ENCODE measurements at places on chromosomes 2 and 18.

GRCh38 chr18:50653402-50654093, 93.7 kb downstream of the MAPK4 start:
- no peak for DNase-seq

DNA sequence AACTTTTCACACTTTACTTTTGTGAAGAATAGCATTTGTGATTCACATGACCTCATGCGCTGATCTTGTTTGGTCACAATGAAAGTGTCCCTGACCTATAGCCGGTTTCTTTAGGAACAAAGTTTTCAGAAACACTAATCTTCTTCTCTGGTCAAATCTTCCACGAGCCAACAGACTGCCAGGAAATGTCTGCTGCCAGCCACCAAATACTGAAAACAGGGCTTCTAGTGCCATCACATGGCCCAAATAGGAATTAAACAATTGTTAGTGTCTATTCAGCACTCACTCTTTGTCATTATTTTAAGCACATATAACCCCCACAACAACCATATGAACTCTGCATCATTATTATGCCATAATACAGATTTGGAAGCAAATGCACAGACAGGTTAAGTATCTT, 286.5 kb upstream of the SYT4 start:
- DNase-seq = no peak

DNA sequence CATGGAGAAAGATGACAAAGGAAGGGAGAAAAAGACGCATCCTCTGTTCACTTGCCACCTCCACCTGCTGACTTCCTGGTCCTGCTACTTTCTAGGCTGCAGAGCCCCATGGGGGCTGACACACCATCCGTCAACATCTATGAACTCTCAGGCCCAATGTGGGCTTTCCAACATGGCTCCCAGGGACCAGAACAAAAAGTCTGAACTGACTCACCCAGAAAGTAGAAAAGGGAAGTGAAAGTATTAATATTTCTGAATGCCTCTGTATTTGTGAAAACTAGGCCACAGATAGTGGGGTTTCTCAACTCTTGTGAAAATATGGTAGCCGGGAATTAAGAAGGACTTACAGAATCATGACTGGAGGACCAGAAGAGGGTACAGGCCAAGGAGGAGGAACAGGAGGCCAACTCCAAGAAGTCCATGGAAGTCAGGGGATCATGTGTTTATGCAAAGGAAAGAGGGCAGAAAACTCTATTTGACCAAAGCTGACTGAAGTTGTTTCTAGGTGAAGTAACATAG, 123.1 kb upstream of the CAB39 start:
- DNase-seq = no peak

- no peak for DNase-seq
Observed at GRCh38 chr18:28478531-28478930, 301.6 kb upstream of the CDH2 start.

GRCh38 chr2:42923580-42924417, 131.4 kb upstream of the HAAO start:
- no peak for DNase-seq

DNA sequence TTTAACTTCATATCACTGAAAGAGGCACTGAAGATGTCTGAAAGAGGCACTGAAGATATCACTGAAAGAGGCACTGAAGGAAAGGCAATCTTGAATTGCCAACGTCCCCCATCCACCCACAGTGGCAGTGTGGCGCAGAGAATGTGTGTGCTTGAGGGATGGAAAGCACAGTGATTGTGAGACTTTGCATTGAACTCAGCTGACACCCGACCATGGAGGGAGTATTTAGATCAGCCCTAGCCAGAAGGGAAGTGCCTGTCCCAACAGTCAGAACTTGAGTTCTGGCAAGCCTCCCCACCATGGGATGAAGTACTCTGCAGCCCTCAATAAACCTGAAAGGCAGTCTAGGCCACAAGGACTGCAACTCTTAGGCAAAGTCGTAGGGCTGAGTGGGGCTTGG, 33.8 kb downstream of the MAP4K3 start:
- DNase-seq = no peak

DNA sequence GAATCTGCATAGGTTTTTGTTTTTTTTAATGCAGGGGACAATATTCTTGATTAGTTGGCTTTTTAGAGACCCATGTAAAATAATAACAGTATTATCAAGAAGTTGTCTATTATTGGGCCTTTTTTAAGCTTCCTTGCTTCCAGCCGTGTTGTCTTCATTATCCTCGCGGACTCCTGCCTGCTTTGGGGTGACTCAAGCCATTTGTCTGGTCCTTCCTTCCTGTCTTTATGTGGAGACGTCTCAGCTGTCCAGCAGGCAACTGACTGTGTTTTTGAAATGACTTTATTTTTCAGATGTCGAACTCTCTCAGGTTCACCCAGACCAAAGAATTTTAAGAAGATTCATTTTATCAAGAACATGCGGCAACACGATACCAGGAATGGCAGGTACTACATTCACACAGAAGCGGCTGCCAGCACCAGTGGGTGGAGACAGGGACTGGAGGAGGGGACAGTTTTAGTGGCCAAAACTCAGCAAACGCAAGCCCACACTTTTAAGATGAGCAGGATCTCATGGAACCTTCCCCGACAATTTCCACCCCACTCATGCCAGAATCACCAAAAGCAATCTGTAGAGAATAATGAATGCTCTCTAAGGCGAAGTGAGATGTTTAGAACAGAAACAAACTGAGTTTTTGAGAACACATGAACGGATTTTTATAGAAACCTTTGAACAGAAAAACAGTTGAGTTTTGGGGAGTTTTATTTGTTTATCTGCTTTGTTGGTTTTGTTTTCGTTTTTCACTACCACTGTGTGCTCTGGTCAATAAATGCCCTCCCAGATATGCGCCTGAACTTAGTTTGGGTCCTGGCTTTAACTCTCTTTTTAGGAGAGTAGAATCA, 59.1 kb downstream of the CABLES1 start:
- no peak for DNase-seq

DNA sequence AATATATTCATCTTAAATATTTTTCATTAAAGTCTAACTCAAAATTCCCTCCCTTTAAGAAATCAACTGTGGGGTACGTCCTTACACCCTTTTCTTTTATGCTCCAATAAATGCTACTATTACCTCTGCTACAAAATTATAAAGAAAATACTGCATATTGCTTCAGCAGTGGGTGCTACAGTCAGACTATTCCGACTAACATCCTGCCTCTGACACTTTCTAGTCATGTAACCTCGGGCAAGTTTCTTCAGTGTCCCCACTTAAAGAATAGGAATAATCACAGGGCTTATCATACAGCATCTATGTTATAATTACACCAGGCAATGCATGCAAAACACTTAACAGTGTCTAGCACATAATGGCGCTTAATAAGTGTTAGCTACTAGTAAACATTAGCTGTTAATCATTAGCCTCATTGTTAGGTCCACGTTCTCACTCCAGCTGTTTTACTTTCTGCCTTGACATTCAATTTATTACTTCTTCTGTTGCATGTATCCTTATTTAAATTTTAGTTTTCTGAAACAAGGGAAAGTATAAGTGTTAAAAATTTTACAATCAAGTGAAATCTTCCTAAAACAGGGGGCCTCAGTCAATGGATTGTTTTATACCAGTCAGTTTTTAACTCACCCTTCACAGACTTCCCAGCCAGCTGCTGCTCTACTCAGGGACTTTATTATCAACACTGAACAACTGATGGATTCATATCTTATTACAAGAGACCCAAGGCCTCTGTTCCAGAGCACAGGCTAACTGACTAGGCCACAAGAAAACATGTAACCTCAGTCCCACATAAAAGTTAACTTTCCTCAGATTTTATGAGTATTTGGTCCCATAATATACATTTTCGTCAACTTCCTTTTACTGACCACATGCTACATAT, 54.0 kb downstream of the CLASP1 start:
- DNase-seq = no peak

DNA sequence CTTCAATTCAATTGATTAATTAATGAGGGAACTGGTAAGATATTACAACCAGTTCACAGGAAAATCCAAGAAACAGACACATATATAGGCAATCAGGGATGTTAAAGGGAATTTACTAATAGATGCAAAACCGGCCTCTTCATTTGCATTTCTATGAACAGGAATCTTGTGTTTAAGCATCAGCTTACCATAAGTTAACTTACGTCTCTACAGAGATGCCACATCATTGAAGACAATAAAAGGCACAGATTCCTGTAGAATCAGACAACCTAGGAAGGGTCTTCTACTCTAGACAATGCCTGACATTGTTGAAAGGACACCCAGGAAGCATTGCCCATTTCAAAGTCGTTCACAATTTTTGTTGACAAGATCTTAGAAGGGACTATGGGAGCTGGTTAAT, 121.0 kb upstream of the STPG4 start:
- DNase-seq = no peak

DNA sequence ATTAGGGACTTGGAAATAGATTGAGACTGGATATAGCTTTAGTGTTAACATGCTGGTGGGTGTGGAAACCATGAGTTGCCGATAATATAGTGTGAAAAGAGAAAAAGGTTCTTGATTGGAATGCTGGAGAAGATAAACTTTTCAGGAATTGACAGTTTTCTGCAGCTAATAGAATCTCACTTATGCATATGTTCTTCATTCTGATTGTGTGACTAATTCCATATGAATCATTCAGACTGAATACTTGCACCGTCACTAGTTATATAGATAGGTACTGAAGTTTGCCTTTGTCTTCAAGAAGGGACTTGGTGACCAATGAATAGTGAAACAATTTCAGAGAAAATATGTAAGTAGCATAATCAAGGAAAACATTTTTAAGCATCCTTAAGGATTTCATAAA, 225.7 kb upstream of the FOSL2 start:
- no peak for DNase-seq

DNA sequence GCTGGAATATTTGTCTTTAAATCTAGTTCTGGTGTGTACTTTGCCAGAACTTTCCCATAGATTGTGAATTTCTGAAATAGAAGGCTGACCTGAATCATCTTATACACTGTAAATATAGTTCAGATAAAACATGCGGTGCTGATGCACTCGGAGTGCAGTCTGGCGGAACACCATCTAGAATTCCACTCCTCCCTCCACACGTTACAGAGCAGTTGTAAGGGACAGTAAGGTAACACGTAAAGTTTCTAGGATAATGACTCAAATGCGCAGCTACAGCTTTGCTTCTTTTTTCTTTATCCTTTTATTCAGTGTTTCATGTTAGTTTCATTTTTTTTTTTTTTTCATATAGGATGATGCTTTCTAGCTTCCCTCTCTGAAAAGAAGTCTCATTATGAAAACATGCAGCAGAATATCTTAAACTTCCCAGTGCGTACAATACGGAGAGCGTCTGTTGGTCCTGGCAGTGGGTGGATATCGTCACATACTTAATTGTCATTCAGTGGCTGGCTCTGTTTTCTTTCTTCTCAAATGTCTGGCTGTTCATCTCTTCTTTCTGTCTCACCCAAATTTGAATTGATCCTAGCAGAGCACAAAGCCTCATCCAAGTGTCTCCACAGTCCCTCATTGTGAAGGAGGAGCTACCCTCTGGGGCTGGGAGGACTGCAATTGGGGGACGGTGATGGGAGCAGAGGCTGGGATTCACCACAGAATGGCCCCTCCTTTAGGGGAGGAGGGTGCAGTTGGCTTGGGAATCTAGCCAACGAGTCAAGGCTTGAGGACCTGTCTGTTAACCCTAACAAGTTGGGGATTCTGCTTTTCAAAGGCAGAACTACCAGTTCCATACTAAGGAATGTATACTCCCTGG, 138.8 kb downstream of the MYT1L start:
- no peak for DNase-seq

- peak; percentile 51 for DNase-seq
Observed at GRCh38 chr2:29309090-29310029, 194.1 kb downstream of the CLIP4 start.

DNA sequence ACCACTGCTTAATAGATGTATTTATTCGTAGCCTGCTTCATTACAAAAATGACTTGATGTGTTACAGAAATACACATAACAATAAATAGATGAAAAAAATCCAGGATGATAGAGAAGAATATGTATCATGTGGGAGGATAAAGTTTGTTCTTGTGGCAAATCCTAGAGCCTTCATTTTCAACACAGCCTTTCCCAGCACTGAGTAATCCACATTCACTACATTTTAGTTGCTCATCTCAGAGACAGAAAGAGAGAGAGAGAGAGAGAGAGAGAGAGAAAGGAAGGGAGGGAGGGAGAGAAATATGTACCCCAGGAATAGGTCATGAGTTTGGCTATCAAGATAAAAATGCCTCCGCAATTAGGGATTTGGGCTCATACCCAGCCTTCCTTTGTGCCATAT, 144.3 kb downstream of the RBMS1 start:
- no peak for DNase-seq

DNA sequence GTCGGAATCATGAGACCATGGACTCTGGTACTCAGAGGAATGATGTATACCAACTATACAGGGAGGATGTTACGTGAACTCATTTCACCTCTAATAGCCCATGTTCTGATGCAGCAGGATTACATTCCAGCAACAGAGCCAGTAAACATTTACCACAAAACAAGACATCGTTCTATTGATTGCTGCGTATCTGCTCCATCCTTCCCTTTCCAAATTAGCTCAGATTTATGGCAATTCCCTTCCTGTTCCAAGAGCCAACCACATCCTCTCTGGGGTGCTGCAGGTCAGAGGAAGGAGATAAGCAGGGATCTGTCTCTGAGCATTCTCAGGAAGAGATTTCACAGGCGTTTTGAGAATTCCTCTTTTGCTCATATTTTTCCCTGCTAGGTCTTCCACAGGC, 98.3 kb downstream of the KLF7 start:
- no peak for DNase-seq

- DNase-seq = no peak
Observed at GRCh38 chr2:44010266-44010665, 14.5 kb upstream of the LRPPRC start.

DNA sequence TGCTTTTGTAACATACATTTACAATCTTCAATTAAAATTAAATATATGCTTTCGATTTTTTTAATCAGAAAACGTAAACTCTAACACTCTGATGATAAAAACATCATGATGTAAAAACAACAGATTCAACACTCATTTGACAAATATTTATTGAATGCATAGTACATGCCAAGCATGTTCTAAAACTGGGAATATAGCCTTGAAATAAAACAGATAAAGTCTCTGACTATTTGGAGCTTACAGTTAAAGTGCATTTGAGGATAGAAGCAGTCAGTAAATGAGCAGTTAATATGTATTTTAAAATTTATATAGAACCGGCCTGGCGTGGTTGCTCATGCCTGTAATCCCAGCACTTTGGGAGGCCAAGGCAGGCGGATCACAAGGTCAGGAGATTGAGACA, 47.8 kb downstream of the TMX3 start:
- DNase-seq = no peak

- DNase-seq = no peak
Observed at GRCh38 chr18:13136904-13137669, 81.5 kb upstream of the LDLRAD4 start.

GRCh38 chr2:3557639-3558204, 411 bp downstream of the RNASEH1 start:
- no peak for DNase-seq

GRCh38 chr2:221286406-221286805, 285.7 kb downstream of the EPHA4 start:
- DNase-seq = no peak

- no peak for DNase-seq
Observed at GRCh38 chr2:55196526-55196925, 35.6 kb downstream of the CLHC1 start.

DNA sequence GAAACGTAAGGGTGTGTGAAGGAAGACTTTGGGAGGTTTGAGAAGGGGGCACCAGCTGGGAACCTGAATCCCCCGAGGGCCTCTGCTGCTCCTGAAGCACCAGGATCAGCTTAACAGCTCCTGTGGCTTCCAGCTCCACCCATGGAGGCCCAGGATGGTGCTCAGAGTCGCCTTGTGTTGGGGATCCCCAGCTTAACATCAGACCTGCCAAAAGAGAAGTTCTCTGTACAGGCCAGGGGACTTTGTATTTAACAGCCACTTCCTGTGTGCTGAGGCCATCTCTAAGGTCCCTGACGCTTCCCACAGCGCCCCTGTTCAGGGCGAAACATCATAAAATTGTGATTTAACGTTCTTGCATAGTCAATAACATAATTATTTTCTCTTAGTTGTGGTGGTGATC, 77.5 kb downstream of the NCK2 start:
- DNase-seq = no peak

Data from stimulated activated CD4-positive, alpha-beta T cell treated with anti-CD3 and anti-CD28 coated beads, Interleukin-15, amount 100 ng/mL, for 48 hours (primary cell).